ENCODE measurements at places on chromosomes 12 and 14. TPM values are rescaled to one million over a fixed set of nuclear protein-coding genes. Genes with fewer than 3 reads are reported as not detected.

BMP4 gene
- 13.7 TPM for polyA plus RNA-seq

ASCL4 gene
- polyA plus RNA-seq, result not detected

CBLN3 gene
- polyA plus RNA-seq, result 2.6 TPM

DEGS2 gene
- 0.63 TPM for polyA plus RNA-seq

DNA sequence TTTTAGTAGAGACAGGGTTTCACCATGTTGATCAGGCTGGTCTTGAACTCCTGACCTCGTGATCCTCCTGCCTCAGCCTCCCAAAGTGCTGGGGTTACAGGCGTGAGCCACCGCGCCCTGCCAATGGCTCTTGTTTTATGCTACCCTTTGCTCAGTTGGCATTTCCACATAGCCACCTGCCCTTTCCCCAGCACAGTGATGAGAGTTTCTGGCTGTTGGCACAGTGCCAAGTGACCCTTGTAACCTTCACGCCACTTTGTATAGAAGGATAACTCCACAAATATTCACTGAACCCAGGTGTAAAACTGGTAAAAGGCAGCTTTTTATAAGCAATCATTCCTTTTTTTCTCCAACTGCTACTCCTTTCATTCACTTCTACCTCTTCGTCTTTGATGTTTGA lies 18.5 kb upstream of the CCDC175 start:
- no peak for DNase-seq

- DNase-seq, result no peak
Observed at GRCh38 chr12:132071040-132071810, 72.9 kb downstream of the DDX51 start.

GRCh38 chr14:78446807-78447206 lies 276.6 kb downstream of the NRXN3 start:
- DNase-seq, result no peak

- peak; percentile 3 for DNase-seq
Observed at GRCh38 chr12:16346958-16347357, 487 bp upstream of the MGST1 start.

DNA sequence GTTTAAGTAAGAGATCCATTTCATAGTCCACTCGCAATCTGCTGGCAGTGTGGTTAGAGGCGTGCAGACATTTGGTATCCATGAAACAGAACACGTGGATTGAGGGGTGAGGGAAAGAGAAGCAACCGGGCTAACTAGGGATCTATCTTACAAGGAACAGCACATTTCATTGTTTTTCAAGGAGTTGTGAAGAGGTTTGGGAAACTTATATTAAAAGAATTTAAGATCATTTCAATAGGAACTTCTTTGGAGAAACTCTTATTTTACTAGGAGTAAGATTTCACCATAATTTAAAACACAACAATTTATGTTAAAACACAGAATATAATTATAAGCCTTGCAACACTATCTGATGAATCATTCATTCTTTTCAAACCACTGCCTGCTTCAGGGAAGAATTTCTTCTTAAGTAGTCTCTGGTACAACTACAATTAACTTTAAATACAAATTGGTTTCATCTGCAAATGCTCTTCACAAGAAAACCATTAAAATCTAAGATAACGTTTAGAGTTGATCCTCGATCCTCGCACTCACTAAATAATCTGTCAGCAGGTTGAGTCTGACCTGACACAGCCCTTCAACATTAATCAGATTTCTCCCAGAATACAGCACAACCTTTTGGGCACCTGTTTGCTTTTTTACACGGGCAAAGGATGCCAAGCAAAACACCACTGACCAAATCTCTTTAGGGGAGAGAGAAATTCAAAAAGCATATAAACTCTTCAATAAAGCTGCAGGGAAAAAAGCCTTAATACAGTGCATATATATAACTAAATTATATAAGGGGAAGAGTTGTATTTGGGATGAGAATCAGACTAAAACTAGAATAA lies 27.3 kb downstream of the PPTC7 start:
- DNase-seq, result no peak

DNA sequence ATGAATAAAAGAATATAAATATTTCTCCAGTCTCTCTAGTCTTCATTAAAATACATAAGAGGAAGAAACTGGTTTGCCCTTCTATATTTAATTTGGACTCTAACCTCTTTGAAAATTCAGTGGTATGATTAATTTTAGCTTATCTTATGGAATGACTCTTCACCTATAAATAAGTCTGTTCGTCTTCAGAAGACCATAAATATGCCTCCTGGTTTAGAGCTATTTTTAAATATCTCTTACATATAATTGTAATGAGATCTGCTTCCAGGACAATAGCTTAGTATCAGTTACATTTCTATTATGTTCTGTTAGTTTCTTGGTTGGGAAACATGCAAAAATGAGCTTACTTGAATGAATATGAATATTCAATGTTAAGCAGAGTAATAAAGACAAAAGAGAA lies 257.5 kb upstream of the HMGA2 start:
- DNase-seq, result no peak

- DNase-seq, result no peak
Observed at GRCh38 chr12:5010151-5010550, 33.5 kb upstream of the KCNA5 start.

- DNase-seq, result no peak
Observed at GRCh38 chr12:61869796-61870195, 390.4 kb upstream of the USP15 start.

DNA sequence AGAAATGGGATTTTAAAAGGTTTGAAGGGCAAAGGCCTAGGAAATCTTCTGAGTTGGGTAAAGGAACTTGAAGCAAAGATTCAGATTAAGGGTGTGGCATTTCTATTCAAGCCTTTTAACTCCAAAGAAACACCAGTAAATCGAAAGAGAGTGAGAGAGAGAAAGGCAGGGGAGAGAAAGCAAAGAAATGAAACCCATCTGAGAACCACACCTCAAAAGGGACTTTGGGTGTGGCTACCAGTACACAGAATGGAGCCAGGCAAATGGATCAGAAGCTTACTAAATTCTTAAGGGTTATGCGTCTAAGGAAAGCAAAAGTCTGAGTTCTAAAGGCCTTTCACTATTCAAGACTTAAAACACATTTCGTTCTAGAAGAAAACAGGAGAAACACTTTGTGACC lies 277.4 kb downstream of the BCL11B start:
- DNase-seq, result no peak

DNA sequence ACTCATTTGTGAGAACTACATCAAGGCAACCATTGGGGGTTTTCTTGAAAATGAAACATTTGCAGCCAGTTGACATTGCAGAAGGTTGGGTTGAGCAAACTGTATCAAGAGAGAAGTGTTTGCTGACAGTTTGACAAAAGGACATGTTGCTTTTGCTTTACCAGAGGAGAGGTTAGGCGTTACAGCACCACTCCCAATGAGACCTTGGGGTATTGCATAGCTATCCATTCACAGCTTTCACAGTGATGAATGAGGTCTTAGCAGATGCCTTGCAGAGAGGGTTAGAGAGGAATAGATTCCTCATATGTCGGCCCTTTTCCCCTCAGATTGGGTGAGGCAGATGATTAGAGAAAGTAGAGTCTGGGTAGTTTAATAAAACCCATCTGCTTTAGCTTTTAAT lies 988.9 kb upstream of the FLRT2 start:
- no peak for DNase-seq

RNU4-1 gene
- not detected for polyA plus RNA-seq

DNA sequence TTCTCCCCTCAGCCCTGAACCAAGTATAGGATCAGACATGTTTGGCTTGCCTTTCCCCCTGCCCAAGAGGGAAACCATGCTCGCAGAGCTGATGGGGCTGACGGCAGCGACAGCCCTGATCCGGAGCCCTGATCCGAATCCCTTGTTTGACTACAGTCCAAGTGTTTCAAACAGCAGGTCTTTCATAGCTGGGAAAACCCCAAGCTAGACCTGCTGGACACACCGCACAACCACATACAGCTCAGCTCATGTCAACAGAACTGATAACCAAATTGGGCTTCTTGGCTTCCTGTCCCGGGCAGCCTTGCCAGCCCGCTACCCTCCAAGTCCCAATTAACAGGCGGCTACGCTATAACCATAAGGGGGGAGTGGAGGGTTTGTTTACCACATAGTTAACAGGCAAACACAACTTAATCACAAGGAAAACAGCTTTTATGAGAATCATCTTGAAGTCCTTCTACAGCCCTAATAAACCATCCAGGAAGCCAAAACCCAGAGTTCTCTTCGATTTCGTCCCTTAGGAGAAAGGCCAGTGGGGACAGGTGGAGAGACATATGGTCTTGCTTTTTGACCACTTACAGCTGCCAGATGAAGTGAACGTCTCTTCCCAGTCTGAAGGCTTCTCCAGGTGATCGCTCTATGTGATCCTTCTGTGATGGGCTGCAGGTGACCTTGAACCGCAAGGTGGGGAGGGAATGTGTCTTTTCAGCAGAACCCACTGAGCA lies 64.5 kb upstream of the MANSC4 start:
- DNase-seq, result no peak

- DNase-seq, result no peak
Observed at GRCh38 chr12:121187501-121187900, 22.4 kb upstream of the P2RX4 start.

AP5M1 gene
- 27.1 TPM for polyA plus RNA-seq

MFAP5 gene
- polyA plus RNA-seq, result 89.8 TPM

GRCh38 chr12:14558473-14558959 lies 9.2 kb downstream of the PLBD1 start:
- no peak for DNase-seq

DNA sequence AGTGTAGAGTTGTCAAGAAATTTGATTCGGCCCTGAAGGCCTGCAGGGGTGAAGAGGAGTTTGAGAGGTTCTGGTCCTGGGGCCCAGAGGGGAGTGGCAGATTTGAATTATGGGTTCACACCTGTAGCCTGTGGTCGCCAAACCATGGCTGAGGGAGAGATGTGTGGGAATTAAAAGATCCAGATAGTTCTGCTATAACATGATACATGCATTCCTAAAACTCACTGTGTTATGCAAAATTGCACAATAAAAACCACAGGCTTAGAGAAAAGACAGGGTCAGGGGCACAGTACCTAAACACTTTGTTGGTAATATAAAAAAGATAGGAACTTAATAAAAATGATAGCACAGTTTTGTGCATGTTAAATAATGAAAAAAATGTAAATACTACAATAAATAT lies 106.2 kb downstream of the TMEM30B start:
- no peak for DNase-seq

DNA sequence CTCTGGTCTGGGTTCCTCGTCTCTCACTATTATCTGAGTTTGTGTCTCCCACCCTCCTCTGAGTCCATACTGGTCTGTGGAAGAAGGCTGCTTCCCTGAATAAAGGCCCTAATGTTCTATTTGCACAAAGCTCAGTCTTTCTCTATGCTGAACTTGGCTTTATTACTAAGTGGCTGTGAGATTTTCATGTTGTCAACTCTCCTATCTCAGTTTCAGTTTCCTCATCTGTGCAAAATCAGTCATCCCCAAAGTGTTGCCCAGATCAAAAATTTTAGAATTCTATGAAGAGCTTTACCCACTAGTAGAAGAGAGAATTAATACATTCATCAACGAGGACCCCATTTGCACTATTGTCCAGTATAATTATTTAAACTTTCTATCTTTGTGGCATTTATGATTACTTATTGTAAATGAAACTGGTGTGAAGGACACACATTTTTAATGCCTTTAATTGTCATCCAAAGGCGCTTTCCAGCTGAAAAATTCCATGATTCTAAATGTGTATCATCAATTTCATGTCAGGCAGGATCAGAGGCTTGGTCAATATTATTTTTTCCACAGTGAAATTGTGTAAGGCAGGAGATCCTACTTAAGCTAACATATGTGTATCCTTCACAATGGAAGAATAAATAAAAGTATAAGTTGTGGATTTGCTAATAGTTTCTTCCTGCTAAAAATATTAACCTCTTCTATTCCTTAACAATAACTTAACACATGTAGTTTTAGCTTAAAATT lies 79.1 kb upstream of the EEA1 start:
- no peak for DNase-seq

- no peak for DNase-seq
Observed at GRCh38 chr14:77026166-77026929, 2.2 kb downstream of the IRF2BPL start.

DNA sequence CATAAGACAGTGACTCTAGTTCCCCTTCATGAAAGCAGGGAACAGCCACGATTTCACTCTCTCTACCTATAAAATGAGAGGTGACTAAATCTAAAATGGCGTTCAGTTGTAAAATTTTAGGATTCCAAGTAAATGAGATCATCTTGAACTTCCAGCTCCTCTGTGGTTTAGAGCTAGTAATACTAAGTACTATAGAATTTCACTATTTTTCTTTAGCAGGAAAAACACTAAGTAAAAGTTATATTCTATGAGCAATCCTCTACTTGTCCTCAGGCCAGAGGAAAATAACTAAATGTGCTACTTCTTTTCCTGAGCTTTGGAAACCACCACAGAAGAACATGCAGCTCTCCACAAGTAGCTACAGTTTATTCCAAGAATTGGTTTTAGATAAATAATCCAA lies 55.6 kb downstream of the NIN start:
- DNase-seq, result peak; percentile 34

HSPB8 gene
- polyA plus RNA-seq, result 259 TPM

TGM1 gene
- 2.1 TPM for polyA plus RNA-seq

- no peak for DNase-seq
Observed at GRCh38 chr14:24258548-24259265, 4.3 kb downstream of the TGM1 start.

- no peak for DNase-seq
Observed at GRCh38 chr12:88570103-88570502, 10.2 kb downstream of the KITLG start.

LRRC10 gene
- polyA plus RNA-seq, result not detected

DNA sequence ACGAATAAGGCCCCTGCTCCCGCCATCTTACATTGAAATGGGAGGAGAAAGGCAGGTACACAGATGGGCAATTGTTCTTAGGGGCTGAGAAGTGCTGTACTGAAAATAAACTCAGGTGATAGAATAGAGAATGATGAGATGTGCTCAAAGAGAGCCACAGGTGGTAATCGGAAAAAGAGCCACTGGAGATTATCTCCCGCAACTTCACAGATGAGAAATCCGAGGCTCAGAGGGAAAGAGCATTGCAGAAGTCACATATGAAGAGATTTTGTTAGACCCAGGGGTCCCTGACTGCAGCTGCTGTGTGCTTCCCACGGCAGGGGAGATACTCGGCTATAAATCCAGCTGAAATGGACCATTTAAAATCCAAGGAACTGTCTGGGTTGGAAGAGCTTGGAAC lies 73.7 kb downstream of the PRIMA1 start:
- no peak for DNase-seq
